ENCODE measurements at places on chromosomes 5 and 9.

- no peak for DNase-seq
Observed at GRCh38 chr5:89827359-89827758, 582.2 kb downstream of the CETN3 start.

GRCh38 chr5:98066910-98067309 is 706.6 kb upstream of the RGMB start:
- no peak for DNase-seq

DNA sequence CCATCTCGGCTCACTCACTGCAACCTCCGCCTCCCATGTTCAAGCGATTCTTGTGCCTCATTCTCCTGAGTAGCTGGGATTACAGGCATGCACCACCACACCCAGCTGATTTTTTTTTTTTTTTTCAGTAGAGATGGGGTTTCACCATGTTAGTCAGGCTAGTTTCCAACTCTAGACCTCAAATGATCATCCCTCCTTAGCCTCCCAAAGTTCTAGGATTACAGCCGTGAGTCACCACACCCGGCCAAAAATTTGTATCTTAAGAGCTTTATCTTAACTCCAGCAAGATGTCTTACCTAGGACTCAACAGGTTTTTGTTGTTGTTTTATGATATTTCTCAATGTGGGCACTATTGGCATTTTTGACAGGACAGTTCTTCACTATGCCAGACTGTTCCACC is 27.9 kb downstream of the LYRM7 start:
- DNase-seq = no peak

- no peak for DNase-seq
Observed at GRCh38 chr9:16579872-16580432, 290.5 kb downstream of the BNC2 start.

GRCh38 chr5:93010616-93011015 is 570.4 kb downstream of the NR2F1-AS1 start:
- no peak for DNase-seq

GRCh38 chr5:143309661-143310431 is 93.6 kb downstream of the NR3C1 start:
- no peak for DNase-seq

All from stimulated activated CD8-positive, alpha-beta memory T cell treated with anti-CD3 and anti-CD28 coated beads, Interleukin-7, amount 100 ng/mL, for 48 hours (primary cell).